ENCODE measurements at places on chromosomes 3 and 15.

- no peak for DNase-seq
Observed at GRCh38 chr3:143811602-143812001, 36.7 kb downstream of the SLC9A9 start.

DNA sequence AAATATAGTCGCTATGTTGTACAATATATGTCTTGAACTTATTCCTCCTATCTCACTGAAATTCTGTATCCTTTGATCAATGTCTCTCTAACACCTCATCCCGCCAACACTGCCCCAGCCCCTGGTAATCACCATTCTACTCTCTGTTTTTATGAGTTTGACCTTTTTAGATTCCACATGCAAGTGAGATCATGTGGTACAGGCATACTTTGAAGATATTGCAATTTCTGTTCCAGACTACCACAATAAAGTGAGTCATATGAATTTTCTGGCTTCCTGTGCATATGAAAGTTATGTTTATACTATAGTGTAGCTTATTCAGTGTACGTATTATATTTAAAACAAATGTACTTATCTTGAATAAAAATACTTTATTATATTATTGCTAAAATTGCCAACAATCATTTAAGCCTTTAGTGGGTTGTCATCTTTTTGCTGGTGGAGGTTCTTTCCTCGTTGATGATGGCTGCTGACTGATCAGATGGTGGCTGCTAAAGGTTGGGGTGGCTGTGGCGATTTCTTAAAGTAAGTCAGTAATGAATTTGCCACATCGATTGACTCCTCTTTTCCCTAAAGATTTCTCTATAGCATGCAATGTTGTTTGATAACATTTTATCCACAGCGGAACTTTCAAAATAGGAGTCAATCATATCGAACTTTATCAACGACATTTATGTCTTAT lies 257.2 kb downstream of the NFKBIZ start:
- DNase-seq, result no peak

DNA sequence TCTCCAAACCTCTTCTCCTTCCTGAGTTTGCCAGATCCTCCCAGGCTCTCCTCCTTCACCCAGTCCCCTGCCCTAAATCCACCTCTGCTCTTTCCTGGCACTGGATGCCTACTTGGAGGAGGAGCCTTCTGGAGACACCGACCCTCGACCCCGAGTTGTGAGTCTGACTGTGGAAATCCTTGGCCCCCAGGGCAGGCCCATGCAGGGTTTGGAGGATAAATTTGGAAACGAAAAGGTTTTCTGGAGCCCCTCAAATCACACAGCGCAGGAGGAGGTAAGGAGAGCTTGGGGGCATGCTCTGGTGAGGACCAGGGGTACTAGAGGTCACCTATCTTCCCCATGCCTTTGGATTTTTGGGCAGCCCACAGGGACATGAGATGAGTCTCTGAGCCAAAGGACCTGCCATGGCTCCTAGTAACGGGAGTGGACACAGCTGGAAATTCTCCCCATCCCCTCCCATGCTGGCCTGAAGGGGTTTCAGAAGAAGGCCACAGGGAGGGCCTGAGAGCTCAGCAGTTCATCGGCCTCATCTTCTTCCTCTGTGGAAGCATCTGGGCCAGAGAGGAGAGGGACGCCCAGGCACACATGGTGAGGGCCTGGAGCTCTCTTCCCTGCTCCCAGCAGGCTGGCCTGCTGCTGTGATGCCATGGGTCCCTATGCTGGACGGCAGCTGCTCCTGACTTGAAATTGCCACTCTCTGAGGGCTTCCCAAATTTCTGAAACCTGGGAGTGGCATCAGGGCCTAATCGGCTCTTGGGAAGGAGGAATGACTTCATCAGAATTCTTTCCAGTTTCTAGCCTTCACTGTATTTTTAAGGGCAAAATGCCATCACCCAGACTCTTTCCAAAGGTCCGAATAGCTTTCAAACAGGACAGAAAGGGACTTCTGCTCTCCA lies 68.6 kb upstream of the ITGA11 start:
- no peak for DNase-seq

DNA sequence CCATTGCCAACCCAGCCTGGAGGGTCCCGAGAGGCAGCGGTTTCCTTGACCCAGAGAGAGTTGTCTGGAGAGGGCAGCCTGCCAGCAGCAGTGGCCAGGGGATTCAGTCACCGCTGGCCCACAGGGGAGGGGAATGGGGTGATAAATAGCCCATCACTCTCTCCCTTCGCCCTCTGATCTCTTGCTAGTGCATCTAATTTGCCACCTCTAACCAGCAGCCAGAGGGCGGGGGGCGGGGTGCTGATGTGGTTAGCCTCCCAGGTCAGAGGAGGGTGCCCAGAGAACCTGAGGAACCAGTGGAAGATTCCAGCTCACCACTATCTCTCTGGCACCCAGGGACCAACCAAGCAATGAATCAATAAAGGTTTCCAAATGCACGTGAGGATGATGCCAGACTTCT lies 35.1 kb upstream of the SLC6A11 start:
- DNase-seq, result no peak

- no peak for DNase-seq
Observed at GRCh38 chr3:61288446-61288845, 37.2 kb upstream of the FHIT start.

DNA sequence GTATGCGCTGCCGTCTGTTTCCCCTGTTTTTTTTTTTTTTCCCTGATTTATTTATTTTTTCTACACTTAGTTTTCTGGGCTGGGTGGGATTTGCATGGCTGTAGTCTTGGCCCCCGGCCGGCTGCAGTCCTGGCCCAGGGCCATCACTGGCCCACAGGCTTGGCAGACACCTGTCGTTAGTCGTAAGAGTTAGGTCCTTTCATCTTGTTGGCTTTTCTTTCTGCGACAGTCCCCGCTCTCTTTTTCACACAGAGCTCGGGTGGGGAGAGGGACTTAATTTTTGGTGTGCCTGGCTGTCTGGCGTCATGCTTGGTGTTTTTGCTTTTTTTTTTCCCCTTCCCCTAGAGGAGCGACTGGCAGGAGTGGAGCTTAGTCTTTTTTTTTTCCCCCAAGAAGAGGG lies 183.4 kb downstream of the KLF13 start:
- no peak for DNase-seq

DNA sequence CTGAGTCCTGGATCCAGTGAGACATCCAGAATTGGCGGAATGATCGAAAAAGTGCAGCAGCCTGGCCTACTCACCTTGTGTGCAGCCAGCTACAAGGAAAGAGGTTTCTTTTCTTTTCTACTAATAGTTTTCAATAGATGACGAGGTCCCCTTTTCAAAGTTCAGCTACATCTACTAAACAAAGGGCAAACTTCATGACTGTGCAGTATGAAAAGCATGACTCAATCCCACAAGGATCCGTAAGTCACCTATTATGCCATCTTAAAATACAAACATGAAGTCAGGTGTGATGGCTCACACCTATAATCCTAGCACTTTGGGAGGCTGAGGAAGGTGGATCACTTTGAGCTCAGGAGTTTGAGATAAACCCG lies 16.7 kb downstream of the MIX23 start:
- DNase-seq, result no peak

- DNase-seq, result no peak
Observed at GRCh38 chr3:119149484-119149883, 3.5 kb downstream of the TEX55 start.

DNA sequence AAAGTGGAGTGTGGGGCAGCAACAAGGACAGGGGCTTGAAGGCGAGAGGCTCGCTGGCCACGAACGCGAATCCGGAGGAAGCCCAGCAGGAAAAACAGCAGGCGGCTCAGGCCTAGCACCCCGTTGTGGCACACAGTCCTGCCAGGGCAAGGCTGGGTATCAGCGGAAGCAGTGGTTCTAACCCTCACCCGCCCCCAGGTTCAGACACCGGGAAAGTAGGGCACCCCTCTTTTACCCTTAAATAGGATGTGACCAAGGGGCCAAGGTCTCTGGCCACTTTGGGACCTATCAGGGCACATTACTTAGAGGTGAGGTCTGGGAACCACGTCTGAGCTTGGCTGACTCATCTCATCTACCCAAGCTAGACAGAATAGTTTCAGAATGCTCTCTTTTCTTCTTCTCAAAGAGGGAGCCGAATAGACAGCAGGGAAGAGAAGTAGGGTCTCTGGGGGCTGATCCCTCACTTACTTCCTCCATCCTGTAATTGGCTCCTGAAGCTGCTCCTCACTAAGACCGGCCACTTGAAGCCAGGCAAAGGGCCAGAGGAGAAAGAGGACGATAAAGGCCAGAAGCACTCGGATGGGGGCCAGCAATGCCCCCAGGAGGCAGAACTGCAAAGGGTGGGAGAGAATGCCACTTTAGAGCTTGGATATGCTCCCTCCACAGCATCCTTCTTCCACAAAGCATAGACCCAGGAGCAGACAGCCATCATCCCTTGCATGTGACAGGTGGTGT lies 1.7 kb downstream of the LPCAT4 start:
- DNase-seq, result no peak

DNA sequence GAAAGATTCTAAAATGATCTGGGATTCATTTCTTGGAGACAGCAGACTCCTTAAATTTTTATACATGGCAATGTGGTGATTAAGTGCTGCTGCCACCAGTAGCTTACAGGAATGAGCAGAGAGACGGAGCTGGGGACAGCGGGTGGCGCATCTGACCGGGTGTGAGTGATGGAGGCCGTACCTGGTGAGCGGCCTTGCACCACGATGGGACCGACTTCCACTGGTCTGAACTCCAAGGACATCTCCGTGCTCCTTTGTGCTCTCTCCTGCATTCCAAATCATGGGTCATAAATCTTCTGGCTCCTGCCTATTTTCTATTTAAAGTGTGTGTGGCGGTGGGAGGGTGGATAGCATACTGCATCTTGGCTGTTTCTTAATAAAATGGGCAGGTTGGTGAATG lies 262.6 kb downstream of the ABHD5 start:
- DNase-seq, result no peak

DNA sequence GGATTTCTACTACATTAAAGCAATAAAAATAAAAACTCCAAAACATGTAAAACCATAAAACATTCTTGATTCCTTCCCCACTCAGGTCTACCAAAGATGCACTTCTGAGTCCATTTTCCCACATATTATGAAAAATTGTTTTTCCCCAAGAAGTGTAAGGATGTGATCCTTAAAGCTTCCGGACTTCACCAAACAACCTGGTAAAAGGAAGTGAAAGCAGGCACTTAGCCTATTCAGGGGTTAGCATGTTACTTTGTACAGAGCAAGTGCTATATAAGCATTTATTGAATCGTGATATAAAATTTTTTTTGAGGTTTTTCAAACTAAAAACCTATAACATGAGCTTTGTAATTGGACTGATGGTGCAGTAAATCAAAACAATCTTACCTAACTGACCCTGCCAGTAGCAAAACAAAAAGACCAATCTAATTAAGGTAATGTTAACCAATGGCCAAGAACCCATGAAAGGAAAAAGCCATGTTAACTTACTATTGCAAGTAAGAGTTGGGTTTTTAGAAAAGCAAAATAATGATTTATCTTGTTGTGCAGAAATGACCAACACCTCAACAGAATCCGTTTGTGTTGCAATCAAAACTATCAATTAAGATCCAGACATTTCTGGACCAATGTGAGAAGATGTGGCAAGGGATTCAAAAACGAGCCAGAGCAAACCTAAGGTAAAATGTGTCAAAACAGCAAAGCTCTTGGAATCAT lies 1.8 kb downstream of the SETD2 start:
- no peak for DNase-seq

DNA sequence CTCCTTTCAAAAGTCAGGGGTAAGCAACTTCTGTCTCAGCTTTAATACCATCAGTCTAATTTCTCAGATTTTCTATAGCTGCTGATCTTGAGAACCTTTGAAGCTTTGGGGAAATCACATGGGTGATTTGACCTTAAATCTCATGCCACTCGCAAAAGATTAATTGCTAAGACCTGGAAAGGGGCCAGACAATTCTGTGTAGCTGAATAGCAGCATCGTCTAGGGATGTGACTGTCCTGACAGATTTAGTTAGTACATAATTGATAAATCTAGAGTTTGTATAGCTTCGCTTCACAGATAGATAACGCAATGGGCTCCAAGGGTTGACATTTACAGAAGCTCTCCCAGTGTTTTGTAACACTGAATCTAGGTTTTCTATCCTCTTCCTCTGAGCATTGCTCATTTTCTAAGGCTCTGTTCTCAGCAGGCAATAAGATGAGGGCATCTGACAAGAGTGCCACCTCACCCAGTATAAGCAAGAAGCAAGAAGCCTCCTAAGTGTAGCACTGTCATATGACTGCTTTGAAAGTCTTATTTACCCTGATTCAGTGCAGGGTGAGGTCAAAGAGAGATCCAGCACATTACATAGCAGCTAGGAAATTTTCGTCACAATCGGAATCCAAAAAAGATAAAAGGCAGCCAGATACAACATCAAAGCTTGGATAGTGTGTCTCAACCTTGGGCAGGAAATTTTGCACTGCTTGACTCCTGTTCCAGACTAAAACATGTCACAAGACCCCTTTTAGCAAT lies 47.7 kb upstream of the DUT start:
- DNase-seq, result no peak

GRCh38 chr3:172383306-172383796 lies 64.9 kb downstream of the GHSR start:
- no peak for DNase-seq

- peak; percentile 77 for DNase-seq
Observed at GRCh38 chr3:87088993-87089841, 98.3 kb upstream of the VGLL3 start.

GRCh38 chr15:91032919-91033803 lies 10.8 kb upstream of the VPS33B start:
- DNase-seq, result peak; percentile 74

DNA sequence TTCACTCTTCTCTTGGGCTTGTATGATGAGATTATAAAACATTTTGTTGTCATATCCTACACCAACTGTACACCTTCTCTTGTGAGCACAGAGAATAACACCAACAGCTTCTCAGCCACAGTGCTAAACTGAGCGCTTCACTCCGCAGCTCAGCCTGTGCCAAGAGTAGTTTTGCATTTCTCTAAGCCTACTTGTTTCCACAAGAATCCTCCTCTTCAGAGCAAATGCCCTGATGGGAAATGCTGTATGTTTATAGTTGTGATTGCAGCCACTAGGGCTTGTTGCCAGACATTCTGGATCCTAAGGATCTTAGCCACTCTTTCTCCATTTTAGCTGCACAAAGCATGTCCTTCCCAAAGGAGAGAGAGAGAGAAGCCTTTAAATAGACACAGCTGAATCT lies 138.8 kb upstream of the PLXND1 start:
- DNase-seq, result no peak

- DNase-seq, result no peak
Observed at GRCh38 chr3:129994883-129995559, 20.5 kb downstream of the TRH start.

DNA sequence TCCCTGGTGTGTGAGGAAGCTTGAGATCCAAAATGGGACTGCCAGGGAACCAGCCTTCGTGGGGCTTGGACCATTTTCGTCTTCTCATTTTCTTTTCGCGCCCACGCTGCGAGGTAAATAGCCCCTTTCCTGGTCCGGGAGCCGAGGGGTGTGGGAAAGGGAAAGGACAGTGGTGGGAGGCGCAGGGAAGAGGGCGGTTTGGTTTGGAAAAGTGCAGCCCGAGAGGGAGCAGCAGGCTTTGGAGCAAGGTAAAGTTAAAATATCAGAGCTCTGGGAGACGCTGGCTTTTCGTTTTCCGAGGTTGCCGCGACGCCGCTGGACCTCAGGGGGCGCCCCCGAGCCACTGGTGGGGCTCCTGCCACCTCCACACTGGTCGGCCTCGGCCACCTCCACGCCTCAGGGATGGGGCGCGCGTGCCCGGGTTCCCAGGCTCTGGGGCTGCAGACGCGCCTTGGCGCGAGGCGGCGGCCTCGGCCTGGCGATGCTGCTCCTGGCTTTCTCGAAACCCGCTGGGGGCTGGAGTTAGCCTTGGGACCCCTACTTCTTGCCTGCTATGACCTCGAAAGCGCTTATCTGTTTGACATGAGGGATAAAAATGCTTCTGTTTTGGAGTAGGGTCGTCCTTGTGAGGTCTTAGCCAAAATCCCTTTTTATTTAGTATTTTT lies 3.2 kb downstream of the PTPRG start:
- peak; percentile 91 for DNase-seq
